Sigmoid colon (tissue), 7 donors: ENCODE measurements at places on chromosomes 3 and 15. TPM values are rescaled to one million over a fixed set of nuclear protein-coding genes. Genes with fewer than 3 reads are reported as not detected.

DNA sequence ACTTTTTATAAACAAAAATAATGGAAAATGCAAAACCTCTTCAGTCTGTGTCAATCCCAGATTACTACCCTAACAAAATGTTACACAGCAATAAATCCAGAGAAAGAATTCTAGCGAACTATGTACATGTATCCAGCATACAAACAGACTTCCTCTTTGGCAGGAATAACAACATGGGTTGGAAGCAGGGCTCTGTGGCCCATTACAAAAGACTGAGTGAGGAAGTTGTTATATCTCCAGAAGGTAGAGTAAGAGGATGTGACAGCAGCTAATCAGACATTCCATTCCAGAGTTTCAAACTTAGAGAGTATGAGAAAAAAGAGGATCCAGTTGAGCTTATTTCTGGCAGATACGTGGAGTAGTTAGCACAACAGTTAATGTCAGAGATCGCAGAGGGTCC is 294.0 kb upstream of the PLSCR5 start:
- no peak for DNase-seq

- peak; percentile 47 for DNase-seq
These were observed 15.4 kb upstream of the ZNF774 start for GRCh38 chr15:90336705-90337141.

- DNase-seq: no peak
These were observed 28.3 kb downstream of the CCDC32 start for GRCh38 chr15:40536501-40536900.

DNA sequence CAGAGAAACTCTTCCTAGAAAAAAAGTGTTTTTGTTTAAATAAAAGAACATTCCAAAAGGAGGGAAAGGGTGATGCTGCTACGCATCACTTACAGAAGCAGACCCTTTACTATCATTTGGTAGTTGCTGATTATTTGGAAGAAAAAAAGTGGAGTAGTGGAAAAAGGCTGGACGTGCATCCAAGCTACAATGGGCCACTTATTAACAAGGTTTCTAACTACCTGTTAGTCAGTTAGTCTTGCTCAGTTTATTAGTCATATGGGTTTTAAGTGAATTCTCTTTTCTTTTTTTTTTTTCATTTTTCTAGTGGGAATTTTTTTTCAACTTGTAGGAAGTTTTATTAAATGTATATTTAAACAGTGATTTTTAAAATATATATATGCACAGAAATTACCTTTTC is 866.0 kb downstream of the MCTP2 start:
- no peak for DNase-seq

DNA sequence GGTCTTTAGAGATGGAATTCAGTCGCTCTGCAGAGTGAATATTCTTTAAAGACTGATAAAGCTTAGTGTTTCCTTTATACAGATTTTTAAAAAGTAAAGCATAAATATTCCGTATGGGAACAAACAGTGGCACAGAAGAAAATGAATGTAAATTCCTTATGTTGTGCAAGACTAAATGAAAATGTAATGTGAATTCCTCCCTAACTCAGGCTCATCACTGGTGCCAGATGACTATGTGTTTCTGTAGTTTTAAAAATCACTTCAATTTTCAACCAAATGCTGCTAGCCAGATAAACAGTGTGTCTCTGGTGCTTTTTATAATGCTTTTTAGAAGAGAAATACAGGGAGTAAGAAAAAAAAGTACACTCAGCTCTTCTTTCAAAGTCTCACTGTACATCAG is 154.8 kb upstream of the SNTN start:
- no peak for DNase-seq

DNA sequence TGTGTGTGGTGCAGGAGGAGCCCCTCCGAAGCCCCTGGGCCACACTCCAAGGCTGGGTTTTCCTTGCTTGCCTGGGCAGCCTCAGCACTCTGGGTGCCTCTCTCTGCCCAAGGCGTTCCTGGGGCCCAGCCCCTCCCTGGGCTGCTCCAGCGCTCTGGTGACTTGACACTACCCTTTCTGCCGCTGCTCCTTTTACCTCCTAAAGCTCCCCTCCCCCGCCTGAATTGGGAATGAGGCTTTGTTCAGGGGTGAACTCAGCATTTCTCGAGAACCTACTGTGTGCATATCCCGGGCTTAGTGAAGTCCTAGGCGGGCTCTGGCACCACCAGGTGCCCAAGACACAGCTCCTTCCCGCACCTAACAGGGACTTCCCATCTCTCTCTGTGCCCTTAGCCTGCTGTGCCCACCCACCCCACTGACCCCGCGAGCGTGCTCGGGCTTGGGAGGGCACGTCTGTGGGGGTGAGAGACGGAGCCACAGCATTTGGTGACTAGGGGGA is 1.2 kb upstream of the BAHD1 start:
- DNase-seq: no peak

- DNase-seq: no peak
These were observed 33.1 kb upstream of the PARL start for GRCh38 chr3:183917776-183918175.

DNA sequence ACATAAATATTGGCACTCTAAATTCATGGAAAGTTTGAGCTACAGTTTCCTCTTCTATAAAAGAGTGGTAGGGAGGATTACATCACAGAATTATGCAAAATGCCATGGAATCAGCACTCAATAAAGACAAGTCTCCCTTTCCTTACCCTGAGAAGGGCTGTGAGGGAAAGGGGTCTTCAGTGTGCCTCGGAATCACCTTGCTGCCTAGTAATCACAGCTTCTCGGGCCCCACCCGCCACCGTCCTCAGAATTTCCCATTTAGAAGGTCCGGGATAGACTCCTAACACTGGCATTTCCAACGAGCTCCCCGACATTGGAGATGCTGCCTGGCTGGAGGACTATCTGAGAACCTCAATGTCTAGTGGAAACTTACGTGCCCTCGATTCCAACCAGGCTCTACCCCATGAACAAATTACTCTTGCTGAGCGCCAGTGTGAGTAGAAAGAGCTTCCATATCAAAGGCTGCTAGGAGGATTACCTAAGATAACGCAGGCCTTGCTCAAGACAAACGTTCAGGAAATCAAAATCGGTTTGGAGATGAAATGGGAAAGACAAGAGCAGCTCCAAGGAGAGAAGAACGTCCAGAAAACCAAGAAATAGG is 92.1 kb upstream of the CHD2 start:
- no peak for DNase-seq

GRCh38 chr15:42921342-42921731 is 759 bp upstream of the TTBK2 start:
- peak; percentile 71 for DNase-seq

The CX3CR1 gene
- polyA plus RNA-seq: not detected

The MB21D2 gene
- polyA plus RNA-seq: 1.2 TPM

The UROC1 gene
- not detected for polyA plus RNA-seq

The KCNMB3 gene
- 0.60 TPM for polyA plus RNA-seq

The UBA3 gene
- polyA plus RNA-seq: 54.6 TPM

The AMIGO3 gene
- 0.46 TPM for polyA plus RNA-seq

The PLA2G4D gene
- polyA plus RNA-seq: not detected

The SI gene
- 3.0 TPM for polyA plus RNA-seq
